ENCODE measurements at places on chromosomes 11 and 22.

DNA sequence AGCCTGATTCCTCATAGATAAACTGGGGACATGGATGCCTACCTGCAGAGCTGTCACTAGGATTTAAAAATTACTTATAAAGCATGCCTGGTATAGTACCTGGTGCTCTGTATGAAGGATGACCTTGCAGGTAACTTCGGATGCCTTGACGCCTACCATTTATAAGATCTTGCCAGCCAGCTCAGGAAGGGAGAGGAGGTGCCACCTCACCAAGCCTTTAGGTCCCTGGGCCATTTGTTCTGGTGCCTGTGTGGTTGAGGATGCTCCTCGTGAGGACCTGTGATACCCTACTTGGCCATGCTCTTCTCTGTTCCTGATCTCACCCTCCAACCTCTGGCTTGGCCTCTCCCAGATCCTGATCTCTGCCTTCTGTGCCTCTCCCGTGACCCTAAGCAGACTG is 85.2 kb downstream of the FDX1 start:
- no peak for DNase-seq

GRCh38 chr11:125372088-125372487 is 124.0 kb downstream of the FEZ1 start:
- no peak for DNase-seq

GRCh38 chr22:36103891-36104290 is 56.7 kb downstream of the APOL3 start:
- DNase-seq, result no peak

DNA sequence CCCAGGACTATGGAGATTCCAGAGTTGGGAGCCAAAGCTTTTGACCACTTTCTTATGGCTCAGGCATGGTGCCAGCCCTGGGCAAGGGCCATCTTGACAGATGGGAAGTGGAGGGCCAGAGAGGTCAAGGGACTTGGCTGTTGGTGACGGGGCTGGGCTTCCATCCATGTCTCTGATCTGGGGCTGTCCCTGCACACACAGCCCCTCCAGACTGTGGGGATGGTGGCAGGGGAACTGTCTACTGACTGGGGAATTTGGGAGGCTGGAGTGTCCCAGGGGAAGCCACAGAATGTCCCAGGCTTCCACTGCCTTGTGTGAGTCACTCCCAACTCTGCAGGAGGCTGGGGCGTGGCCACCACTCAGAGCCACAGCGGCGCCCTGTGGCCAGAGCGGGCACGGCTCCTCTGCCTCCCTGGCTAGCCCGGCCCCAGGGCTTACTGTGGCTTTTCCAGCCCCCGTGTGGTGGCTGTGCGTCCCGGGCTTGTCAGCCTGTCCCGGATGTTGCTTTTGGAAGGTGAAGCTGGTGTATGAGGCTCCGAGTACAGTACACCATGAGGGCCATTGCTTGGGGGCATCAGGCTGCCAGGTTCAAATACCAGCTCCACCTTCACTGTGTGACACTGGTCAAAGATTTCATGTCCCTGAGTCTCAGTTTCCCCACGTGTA is 19.6 kb downstream of the C22orf23 start:
- peak; percentile 82 for DNase-seq

- DNase-seq, result no peak
Observed at GRCh38 chr22:38776086-38776485, 17.9 kb downstream of the DNAL4 start.

DNA sequence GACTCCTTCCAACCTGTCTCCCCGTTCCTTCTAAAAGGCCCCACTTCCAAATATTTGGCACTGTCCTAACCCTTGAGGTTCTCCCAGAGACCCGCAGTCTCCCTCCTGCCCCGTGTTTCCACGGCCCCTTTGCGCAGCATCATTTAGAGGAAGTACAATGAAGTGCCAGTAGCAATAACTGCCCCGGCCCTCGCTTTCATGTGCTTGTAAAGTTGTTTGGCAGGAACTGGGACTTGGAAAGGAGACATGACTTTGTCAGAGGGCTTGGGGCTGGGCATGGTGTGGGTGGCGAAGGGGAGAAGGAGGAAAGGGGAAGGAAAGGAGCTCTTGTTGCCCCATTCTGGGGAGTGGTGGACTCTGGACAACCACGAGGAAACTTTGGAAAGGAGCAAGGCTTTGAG is 2.6 kb downstream of the CD44 start:
- DNase-seq, result peak; percentile 65

- DNase-seq, result peak; percentile 51
Observed at GRCh38 chr11:79076526-79077115, 364.2 kb downstream of the TENM4 start.
